ENCODE measurements at places on chromosomes 5 and 9.

- no peak for DNase-seq
Observed at GRCh38 chr5:33936004-33936380, 194 bp upstream of the RXFP3 start.

DNA sequence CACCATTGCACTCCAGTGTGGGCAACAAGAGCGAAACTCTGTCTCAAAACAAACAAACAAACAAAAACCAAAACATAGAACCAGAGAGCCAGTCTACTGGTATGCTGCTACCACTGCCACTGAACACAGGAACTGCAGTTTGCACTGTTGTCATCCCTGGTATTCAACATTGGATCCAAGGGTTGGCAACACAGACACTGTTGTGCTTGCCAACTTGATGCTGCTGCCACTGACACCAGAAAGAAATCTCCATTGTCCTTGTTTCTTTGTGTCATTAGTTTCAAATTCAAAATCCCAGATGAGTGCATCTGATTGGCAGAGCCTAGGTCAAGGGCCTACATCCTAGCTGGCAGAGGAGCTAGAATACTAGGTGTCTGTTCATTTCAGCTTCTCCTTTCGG lies 16.2 kb downstream of the HINT1 start:
- DNase-seq, result no peak

GRCh38 chr9:14488421-14489190 lies 174.7 kb upstream of the NFIB start:
- no peak for DNase-seq

DNA sequence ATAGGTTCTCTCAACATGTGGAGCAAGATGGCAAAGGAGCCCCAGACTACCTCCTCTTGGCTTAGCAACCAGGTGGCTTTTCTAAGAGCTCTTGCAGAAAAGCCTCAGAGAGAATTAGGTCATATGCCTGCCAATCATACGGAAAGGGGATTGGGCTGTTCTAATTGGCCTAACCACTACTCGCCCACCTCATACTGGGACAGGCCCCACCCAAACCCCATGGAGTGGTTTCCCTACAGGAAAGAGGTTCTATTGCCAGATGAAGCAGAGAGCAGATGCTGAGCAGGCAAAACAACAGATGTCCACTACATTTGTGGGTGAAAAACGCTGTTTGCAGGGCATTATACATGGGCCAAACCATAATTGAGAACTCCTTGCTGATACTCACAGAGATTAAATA lies 29.0 kb downstream of the ABLIM3 start:
- DNase-seq, result no peak

DNA sequence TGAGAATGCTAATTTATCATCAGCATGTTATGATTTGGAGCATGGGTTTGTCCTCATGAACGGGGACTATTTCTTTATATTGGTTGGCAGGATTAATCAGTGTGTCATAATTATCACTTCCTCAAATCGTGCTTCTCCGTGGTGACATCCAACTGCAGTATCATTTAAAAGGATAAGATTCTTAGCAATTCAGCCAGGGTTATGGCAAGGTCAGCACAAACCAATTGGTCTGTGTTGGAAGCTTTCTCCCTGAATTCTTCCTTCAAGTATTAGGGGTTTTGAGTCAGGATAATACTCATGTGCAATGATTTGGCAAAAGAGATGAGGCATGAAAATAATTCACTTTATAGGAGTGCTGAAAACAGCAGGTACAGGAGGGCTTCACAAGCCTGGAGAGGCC lies 5.5 kb upstream of the CAMLG start:
- DNase-seq, result no peak

DNA sequence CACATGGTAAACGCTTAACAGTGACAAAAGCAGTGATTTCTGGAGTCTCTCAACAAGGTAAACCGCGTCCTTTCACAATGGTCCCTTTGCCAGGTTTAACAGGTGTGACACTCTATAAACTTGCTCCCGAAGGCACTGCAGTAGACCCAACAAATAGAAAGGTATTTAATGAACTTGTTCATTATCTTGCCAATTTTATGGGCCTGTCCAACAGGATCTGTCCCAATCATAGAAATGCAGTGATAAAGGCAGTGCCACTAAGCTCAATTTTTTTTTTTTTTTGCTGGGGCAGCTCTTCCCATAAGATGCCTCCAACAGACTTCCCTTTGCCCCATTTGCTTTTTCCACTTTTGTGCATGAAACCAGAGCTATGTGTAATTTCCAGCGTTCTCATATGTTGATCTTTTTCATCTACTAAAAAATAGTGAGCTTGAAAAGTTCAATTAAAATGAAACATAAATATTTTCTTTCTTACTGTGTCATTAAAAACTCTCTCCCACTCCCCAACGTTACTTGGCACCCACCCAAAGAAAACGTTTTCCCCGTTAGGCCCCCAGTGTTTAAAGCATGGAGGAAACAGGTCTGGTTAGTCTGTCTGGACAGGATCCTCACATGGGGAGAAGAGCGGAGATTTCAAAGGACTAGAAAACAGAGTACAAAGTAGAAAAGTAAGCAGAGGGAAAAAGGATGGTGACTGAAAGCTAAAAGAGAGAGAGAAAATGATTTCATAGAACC lies 80.9 kb upstream of the SPATA31D4 start:
- DNase-seq, result no peak

- no peak for DNase-seq
Observed at GRCh38 chr9:4592886-4593285, 69.2 kb upstream of the PLPP6 start.

GRCh38 chr5:149674686-149675085 lies 55.4 kb upstream of the PPARGC1B start:
- no peak for DNase-seq

DNA sequence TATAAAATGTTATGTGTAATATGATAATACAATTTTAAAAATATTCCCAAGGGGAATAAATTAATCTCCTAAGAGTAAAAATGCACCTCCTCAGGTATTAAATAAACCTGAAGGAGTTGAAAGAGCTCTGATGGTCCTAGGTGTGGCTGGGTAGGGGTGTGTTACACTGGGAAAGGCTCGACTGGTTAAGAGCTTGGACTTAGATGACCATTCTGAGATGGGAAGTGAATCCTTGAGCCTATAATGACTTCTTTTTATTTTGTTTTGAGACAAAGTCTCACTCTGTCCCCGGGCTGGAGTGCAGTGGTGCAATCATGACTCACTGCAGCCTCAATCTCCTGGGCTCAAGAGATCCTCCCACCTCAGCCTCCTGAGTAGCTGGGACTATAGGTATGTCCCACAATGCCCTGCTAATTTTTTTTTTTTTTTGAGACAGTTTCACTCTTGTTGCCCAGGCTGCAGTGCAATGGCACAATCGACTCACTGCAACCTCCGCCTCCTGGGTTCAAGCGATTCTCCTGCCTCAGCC lies 9.2 kb upstream of the HABP4 start:
- DNase-seq, result no peak
